ENCODE measurements at places on chromosomes 7 and 10. TPM values are rescaled to one million over a fixed set of nuclear protein-coding genes. Genes with fewer than 3 reads are reported as not detected.

Gene RINT1
- 5.7 TPM for total RNA-seq

DNA sequence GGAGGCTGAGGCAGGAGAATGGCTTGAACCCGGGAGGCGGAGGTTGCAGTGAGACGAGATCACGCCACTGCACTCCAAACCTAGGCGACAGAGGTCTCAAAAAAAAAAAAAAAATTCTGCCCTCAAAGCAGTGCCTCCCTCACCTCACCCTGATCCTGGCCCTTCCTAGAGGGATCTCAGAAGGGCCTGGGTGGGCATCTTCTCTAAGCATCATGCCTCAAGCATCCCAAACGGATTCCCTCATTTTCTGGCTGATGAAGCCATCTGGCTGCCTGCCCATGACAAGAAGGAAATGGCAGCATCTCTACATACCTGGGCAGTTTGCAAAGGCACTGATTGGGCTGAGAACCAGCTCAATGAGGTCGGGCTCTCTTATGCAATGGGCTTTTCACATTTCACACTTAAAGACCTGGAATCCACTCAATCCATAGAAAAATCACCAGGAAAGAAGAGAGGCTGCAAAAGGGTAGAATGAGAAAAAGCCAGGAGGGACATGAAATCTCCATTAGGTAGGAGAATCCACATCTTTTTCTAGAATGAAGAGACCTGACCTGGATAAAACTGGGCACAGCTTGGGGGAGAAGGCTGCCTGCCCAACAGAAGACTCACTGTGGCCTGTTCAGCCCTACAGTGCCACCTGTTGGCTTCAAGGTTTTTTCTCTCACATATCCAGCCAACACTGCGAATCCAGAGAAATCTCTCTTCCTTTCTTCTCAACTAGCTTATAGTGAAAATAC, 48.1 kb downstream of the PDLIM1 start:
- peak; percentile 63 for DNase-seq

DNA sequence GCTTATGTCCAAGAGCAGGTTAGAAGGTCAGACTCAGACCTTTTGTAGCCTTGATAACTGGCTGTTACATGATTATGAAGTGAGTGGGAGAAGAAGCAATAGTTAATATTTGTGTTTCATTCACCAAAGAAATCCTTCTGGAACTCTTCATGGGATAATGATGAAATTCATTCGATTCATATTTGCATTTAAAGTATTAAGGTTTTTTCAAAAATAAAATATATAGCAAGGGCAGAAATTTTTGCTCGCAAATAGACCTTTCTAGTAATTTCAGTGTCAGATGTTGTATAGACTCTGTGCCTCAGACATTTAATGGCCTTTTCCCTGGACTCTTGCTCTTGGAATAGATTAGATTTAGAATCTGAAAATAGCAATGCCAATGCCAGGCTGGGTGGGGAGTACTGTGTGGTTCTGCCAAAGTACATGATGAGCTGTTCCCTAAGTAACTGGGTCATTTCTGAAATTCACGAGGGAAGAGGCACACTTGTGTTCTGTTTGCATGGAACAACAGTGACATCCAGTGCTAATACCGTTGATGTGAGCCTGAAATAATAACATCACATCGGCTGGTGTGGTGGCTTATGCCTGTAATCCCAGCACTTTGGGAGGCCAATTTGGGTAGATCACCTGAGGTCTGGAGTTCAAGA, 119.2 kb downstream of the MBL2 start:
- DNase-seq: no peak

Gene TFEC
- not detected for total RNA-seq

- DNase-seq: no peak
Observed at GRCh38 chr10:88182601-88182930, 319.1 kb downstream of the PTEN start.

Gene TMEM178B
- 15.9 TPM for total RNA-seq
